Stomach (tissue), 19 donors: ENCODE measurements at places on chromosomes 1 and 21. TPM values are rescaled to one million over a fixed set of nuclear protein-coding genes. Genes with fewer than 3 reads are reported as not detected.
A peak's percentile ranks its signal among the peaks of the same experiment; 100 is the strongest.

DNA sequence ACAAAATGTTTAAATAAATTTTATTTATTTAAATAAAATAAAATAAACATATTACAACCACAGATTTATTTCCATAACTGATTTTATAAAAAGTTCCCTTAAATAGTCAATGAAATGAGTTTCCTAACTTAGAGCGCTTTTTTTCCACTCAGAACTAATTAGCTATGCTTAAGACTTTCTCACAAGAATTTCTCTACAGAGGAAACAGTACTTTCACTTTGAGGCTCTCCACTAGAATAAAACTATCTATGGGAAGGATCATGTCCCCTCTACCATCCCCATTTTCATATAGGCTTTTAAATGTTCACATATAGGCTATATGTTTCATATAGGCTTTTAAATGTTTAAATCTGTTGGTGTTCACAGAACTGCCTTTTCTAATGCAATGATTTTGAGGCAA lies 40.0 kb upstream of the DPH5 start:
- H3K36me3 ChIP-seq: no peaks in the 10 kb centered on the region
- H3K27ac ChIP-seq: no peak overlapping the region
- H3K27me3 ChIP-seq: no peaks in the 10 kb centered on the region
- no peak overlapping the region for H3K4me3 ChIP-seq
- no peak for DNase-seq

DNA sequence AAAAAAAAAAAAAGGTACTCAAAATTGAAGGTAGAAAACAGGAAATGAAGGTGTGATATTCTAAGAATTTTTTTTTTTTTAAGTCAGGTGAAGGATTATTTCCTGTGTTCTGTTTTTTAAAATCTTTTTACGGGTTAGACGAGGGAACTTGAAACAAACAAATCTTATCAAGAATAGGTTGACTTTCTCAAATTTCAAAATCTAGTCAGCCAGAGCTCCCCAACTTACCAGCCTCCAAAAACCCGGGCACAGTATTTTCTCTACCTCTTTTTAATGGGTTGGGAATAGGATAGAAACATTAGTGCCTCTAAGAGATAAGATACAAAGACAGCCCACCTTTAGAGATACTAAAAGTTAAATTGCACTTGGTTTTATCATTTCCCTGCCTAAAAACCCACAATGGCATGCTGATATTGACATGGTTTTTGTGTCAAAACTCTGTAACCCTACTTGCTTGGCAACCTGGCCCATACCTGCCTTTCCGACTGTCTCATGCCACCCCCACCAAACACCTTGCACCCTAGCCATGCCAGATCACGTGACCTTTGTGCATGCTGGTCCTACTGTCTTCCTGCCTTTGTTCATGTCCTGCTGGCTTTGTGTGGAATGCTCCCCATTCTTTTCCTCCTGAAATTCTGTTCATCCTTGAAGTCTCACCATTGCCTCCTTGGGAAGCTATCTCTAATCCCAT lies 4.2 kb downstream of the RCAN3 start:
- no peaks in the 10 kb centered on the region for H3K36me3 ChIP-seq
- peaks cover 57% of the 10 kb centered on the region for H3K4me1 ChIP-seq
- H3K27me3 ChIP-seq: no peaks in the 10 kb centered on the region
- DNase-seq: peak; percentile 25

GRCh38 chr1:18874600-18874999 lies 15.1 kb upstream of the TAS1R2 start:
- peaks cover 11% of the 10 kb centered on the region for H3K4me1 ChIP-seq
- no peak overlapping the region for H3K27ac ChIP-seq
- no peaks in the 10 kb centered on the region for H3K27me3 ChIP-seq
- peak; percentile 49 for DNase-seq
- no peak overlapping the region for H3K4me3 ChIP-seq

GRCh38 chr1:211605603-211606331 lies 26.8 kb upstream of the SLC30A1 start:
- no peaks in the 10 kb centered on the region for H3K27me3 ChIP-seq
- no peak for DNase-seq
- H3K4me1 ChIP-seq: no peaks in the 10 kb centered on the region
- peak overlapping the region; percentile 75 for H3K27ac ChIP-seq

DNA sequence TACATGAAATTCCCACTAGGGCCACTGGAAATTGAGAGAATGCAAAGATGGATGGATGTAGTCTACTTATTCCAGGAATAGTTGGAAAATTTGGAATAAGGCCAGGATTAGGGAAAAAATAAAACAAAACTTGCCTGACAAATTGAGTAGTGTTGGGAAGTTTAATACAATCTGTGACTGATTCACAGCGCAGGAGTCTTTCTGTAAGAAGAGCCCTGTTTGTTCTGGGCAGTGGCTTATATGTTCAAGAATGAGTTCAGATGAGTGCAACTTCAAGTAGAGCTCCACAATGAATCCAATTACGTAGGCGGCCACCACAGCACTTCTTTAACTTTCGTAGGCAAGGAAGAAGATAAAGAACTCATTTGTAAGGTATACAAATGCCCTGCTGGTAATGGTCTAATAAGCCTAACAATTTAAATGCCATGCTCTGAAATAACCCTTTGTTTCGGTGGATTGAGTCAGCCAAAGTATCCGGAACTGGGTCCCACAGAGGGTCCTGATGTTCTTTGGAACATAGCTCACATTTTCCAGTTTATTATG lies 47.1 kb upstream of the KCNE1 start:
- H3K4me1 ChIP-seq: no peaks in the 10 kb centered on the region
- H3K4me3 ChIP-seq: no peak overlapping the region
- no peak overlapping the region for H3K27ac ChIP-seq
- no peaks in the 10 kb centered on the region for H3K27me3 ChIP-seq
- H3K36me3 ChIP-seq: no peaks in the 10 kb centered on the region

DNA sequence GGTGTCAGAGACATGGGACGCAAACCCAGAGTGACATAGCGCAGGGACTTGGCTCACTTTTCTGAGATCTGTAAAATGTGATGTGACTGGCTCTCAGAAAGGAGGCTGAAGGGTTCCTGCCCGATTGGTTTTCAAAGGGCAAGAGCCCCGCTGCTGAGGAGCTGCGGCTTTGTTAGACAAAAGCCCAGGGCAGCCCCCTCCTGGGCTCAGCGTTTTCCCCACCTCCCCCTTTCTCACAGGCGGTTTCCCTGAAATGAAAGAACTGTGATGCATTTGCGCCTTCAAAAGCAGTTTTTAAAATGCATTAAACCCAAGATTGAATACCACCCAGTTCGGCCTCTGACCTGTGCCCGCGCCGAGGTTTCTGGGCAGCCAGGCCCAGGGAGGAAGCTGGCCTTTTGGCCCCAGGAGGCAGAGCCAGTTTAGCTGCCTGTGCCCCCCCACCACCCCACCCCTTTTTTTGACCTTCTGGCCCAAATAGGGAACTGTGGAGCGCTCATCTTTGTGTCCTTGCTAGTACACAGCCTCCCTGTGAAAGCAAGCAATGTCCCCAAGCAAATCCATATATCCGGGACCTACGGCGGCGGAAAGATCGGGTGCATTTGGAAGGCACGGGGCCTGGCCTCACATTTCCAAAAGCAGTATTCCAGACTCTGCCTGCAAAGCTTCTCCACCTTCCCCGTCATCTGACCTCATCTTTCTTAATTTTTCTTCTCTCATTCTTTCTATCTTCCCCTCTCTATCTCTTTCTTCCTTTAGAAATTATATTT lies 28.6 kb downstream of the CD247 start:
- no peaks in the 10 kb centered on the region for H3K4me1 ChIP-seq
- peaks cover 6% of the 10 kb centered on the region for H3K27me3 ChIP-seq
- DNase-seq: no peak

- DNase-seq: peak; percentile 84
- no peaks in the 10 kb centered on the region for H3K4me1 ChIP-seq
- H3K27me3 ChIP-seq: no peaks in the 10 kb centered on the region
- H3K4me3 ChIP-seq: no peak overlapping the region
- no peaks in the 10 kb centered on the region for H3K36me3 ChIP-seq
- no peak overlapping the region for H3K27ac ChIP-seq
These were observed 9.2 kb upstream of the SLAMF8 start for GRCh38 chr1:159817276-159818041.

DNA sequence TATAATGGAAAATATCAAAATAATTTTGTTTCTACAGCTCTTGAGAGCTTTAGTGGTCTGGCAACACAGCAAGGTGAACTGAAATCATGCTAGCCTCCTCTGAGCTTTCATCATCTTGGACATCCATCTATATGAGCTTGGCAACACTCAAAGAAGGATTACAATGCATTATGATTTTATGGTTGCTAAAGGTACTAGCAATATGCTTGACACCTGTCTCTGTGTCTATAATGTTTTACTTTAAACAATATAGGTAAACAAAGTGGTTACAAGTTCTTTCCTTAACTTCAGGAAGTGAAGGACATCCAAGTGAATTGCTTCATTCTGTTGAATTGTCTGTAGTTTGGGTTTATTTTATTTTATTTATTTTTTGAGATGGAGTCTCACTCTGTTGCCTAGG lies 203.7 kb upstream of the RRP15 start:
- no peak for DNase-seq
- H3K36me3 ChIP-seq: no peaks in the 10 kb centered on the region
- H3K27me3 ChIP-seq: no peaks in the 10 kb centered on the region
- no peak overlapping the region for H3K4me3 ChIP-seq
- no peaks in the 10 kb centered on the region for H3K4me1 ChIP-seq

DNA sequence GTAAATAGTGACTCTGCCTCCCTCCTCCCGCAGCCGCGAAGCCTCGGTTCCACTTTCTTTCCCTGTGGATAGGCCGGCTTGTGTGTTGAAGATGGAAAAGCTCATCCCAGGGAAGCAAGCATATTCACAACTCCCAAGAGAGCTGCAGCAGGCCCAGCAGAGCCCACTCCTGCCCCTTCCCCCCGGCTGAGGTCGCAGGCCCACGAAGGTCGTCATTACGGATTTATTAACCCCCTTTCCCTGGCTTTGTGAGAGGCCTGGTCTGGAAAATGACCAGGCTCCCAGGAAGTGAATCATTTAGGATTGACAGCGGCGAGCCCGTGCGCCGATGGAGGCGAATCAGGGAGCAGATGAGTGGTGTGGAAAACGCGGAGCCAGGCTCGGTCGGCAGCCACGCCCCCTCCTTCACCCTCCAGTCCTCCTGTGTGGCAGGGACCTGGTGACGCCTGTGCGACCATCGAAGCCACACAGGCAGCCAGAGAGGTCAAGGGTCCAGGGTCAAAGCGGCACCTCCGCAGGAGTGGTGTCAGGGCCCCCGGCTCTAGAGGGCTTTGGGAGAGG lies 93.4 kb downstream of the PRDM16 start:
- no peak overlapping the region for H3K4me3 ChIP-seq
- no peaks in the 10 kb centered on the region for H3K36me3 ChIP-seq
- no peak for DNase-seq
- no peak overlapping the region for H3K27ac ChIP-seq

- no peaks in the 10 kb centered on the region for H3K27me3 ChIP-seq
- DNase-seq: no peak
- H3K27ac ChIP-seq: no peak overlapping the region
These were observed 65.2 kb upstream of the FAM163A start for GRCh38 chr1:179677882-179678281.

DNA sequence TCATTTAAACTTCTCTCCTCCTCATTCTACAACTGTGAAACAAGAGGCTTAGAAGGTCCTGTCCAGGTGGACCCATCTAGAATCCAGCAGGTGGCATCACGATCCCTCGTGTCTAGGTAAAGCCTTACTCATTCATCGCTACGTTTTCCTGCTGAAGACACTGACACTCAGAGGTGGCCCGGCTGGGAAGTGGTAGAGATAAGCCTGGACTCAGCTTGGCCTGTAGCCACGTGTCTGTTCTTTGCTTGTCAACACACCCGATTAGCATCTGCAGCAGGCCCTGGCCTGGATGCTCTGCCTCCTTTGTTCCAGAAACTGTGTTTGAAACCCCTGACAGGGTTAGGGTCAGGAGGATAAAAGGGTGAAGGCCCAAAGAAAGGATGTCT lies 43.4 kb downstream of the PARP1 start:
- H3K27me3 ChIP-seq: no peaks in the 10 kb centered on the region
- H3K27ac ChIP-seq: no peak overlapping the region
- no peak for DNase-seq
- no peaks in the 10 kb centered on the region for H3K4me1 ChIP-seq
- H3K36me3 ChIP-seq: peaks cover 100% of the 10 kb centered on the region

- H3K27me3 ChIP-seq: no peaks in the 10 kb centered on the region
- peaks cover 22% of the 10 kb centered on the region for H3K36me3 ChIP-seq
- no peak overlapping the region for H3K4me3 ChIP-seq
- H3K4me1 ChIP-seq: peaks cover 93% of the 10 kb centered on the region
These were observed 7.7 kb downstream of the ARHGEF2 start for GRCh38 chr1:155970531-155971167.

DNA sequence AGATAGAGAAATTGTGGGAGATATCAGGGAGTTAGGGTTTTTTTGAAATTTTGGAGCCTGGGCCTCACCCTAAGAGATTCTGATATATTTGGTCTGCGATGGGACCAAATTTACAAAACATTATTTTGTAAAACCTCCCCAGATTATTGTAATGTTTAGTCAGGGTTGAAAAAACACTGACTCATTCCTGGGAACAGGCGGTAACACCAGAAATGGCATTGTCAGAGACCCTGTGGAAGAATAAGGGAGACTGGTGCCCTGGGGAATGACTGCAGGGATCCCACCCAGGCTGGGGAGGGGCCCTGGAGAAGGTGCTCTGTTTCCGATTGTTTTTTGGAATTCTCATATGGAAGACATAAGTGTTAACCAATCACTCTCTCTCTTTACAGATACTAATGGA lies 13.1 kb upstream of the STRIP1 start:
- H3K4me3 ChIP-seq: no peak overlapping the region
- no peaks in the 10 kb centered on the region for H3K27me3 ChIP-seq
- no peak for DNase-seq
- H3K27ac ChIP-seq: no peak overlapping the region

- H3K27me3 ChIP-seq: no peaks in the 10 kb centered on the region
- peak; percentile 77 for DNase-seq
- H3K27ac ChIP-seq: peak overlapping the region; percentile 68
- peaks cover 53% of the 10 kb centered on the region for H3K36me3 ChIP-seq
- no peak overlapping the region for H3K4me3 ChIP-seq
These were observed 80.9 kb downstream of the TTC3 start for GRCh38 chr21:37153935-37154350.

Gene PCSK9
- 4.4 TPM for polyA plus RNA-seq

Gene GUCA2B
- polyA plus RNA-seq: 2.2 TPM

Gene AJAP1
- 0.12 TPM for polyA plus RNA-seq

Gene B3GALT2
- 0.37 TPM for polyA plus RNA-seq
